ENCODE measurements at places on chromosomes 16 and 17.

DNA sequence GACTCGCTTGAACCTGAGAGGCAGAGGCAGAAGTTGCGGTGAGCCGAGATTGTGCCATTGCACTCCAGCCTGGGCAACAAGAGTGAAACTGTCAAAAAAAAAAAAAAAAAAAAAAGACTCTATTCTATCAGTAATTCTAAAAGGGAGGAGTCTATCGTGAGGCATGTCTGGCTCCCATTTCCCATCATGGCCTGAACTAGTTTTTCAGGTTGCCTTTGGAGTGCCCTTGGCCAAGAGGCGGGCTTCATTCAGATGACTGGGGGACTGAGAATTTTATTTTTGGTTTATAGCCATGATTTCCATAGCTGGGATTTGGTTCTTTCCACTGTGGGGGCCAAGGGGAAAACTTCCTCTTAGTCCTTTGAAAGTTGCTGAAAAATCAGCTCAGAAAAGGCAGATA, 3.5 kb upstream of the SNX29 start:
- DNase-seq: no peak

GRCh38 chr17:48416971-48417370, 13.0 kb downstream of the SKAP1 start:
- DNase-seq: no peak

DNA sequence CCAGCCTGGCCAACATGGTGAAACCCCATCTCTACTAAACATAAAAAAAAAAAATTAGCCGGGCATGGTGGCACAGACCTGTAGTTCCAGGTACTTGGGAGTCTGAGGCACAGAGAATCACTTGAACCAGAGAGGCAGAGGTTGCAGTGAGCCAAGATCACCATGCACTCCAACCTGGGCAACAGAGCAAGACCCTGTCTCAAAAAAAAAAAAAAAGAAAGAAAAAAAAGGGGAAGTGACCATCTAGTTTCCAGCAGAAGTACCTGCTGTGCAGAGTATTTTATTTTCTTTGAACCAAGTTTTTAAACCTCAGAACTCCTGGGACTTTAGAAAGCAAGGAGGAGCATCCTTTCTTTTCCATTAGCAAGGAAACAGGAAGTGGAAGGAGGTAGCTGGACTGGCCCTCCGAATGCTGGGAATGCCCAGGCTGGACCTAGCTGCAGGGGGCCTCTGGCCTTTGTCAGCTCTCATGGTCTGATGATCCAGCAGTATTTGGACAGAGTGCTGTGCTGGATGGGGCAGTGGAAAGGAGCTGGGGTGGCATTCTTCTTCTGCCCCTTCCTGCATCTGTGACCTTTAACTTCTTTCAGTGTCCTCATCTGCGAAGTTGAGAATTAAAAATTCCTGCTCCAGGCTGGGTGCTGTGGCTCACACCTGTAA, 6.6 kb downstream of the GID4 start:
- DNase-seq: no peak

- DNase-seq: no peak
Observed at GRCh38 chr16:6616746-6617145, 715.9 kb upstream of the RBFOX1 start.

GRCh38 chr17:39791111-39791992, 53.6 kb downstream of the GRB7 start:
- no peak for DNase-seq

GRCh38 chr17:67392111-67392510, 15.0 kb downstream of the PITPNC1 start:
- DNase-seq: no peak

DNA sequence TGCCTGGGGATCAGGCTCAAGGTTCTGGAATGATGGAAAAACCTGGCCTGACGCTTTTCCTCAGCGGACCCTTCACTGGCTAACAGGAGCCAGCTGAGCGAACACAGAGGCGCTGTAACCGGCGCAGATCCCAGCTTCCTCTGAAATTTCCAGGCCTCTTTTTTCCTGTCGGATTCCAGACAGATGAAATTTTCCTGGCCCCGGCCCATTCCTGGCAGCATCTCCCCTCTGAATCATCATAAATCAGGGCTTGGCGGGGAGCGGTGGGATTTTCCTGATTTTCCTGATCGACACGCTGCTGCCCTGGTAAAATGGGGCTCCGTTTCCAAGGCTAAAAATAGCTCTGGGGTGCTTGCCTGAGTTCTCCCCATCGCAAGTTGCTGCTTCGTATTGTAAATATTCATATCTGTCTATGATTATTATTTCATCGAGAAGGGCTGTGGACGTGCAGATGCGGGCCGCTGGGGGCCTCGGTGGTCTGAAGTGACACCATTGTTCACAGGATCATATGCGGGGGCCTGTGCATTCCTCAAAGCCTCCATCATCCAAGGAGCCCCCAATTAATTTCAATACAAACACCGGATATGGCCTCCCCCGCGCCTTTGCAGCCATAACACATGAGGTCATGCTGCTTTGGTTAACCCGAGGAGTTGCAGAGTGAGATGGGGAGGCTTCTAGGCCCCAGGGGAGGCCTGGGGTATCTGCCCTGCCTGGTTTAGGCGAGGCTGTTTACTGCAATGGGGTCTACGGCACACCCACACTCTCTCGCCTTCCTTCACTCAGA, 45.8 kb upstream of the ETV4 start:
- no peak for DNase-seq

DNA sequence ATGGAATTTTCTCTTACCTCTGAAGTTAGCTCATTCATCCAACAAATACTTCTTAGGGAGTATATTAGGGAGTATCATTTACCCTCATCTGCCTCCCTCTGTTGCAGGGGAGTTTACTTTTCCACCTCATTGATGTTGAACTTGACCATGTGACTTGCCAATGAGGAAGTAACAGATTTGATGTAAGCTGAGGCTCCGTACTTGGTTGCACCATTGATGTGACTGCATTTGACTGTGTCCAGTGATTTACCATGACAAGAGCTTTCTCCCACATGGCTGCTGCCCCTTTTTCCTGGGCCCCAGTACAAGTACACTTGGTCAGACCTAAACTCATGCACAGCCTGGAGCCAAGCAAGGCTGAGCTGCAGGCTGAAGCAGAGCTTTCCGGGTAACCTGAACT, 81.6 kb upstream of the HS3ST2 start:
- DNase-seq: no peak

- DNase-seq: no peak
Observed at GRCh38 chr16:35188288-35189155, 1729.1 kb downstream of the TP53TG3F start.

DNA sequence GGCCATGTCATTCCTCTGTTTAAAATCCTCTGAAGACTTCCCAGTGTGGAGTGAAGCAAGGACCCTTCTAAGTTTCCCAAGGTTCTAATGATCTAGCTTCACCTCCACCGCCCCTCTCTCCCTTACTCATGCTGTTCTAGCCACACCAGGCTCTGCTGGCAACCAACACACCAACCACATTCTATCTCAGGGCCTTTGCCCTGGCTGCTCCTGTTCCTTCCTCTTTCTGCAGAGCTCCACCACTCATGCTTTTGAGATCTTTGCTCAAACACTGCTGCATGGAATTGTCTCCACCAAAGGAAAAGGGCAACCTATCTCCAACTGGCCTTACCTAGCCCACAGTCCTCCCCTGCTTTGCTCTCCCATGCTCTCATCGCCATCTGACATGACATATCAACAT, 128.7 kb downstream of the XYLT1 start:
- no peak for DNase-seq

- no peak for DNase-seq
Observed at GRCh38 chr17:39548494-39549225, 59.1 kb downstream of the NEUROD2 start.

- DNase-seq: no peak
Observed at GRCh38 chr17:43410557-43411368, 12.0 kb downstream of the ARL4D start.

GRCh38 chr17:3903881-3904290, 11.0 kb upstream of the CAMKK1 start:
- no peak for DNase-seq

- no peak for DNase-seq
Observed at GRCh38 chr16:58709333-58709732, 24.8 kb upstream of the SLC38A7 start.

DNA sequence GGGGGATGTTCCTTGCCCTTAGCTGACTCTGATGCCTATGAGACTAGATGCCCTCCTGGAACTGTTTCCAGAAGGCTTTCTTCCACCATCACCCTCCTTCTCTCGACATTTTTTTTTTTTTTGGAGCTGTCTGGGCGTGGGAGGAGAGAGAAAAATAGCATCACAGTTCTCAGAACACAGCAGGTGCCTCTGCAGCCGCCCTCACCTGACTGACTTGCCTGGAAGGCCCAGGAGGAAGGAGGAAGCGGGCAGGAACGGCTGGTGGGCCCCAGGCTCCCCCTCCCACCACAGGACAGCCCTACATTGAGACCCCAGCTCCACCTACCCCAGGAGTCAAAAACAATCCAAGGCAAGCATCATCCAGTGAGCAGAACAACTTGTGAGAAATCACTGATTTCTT, 20.3 kb upstream of the CACNG5 start:
- no peak for DNase-seq

DNA sequence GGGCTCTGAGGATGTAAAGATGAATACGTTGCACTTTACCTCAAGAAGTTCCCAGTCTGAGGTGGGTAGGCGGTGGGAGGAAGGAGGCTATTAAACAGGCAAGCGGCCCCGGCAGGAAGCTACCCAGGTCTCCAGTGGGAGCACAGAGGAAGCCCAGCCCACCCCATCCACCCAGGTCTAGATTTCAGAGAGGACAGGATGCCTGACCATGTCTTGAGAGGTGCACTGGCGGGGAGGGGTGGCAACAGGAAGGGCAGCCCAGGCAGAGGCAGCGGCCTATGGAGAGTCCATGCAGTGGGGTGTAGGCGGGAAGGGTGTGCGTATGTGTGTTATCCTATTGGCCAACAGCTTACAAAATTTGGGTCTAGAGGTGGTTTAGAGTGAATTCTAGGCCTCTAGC, 13.9 kb downstream of the SARM1 start:
- no peak for DNase-seq

DNA sequence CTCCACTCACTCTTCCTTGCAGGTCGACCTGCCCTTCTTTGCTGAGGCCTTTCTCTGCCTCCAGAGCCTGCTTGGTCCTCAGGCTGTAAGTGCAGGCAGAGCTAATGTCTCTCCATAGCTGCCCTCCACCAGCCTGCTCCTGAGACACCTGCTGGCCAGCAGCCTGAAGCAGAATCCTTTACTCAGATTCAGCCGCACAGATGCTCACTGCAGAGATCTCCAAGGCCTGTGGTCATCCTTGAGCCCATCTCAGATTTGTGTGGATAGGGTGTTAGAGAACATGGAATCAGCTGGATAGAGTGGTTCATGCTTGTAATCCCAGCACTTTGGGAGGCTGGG, 11.5 kb downstream of the DEXI start:
- no peak for DNase-seq

DNA sequence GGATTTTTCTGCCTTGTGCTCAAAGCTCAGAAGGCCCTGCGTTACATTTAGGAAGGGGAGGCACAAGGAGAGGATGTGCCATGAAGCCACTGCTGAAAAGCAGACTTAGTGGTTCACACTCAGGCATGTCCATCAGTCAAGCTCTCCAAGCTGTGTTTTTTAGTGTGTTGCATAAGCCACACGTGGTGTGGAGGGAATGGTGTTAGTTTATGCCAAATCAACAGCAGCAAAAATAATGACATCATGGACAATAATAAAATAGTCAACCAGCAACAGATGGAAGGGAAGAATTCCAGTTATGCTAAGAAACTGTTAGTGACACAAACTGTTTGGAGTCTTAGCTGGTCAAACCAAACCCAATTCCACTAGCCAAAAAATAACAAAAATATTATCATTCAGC, 438.3 kb downstream of the NPIPA7 start:
- no peak for DNase-seq

DNA sequence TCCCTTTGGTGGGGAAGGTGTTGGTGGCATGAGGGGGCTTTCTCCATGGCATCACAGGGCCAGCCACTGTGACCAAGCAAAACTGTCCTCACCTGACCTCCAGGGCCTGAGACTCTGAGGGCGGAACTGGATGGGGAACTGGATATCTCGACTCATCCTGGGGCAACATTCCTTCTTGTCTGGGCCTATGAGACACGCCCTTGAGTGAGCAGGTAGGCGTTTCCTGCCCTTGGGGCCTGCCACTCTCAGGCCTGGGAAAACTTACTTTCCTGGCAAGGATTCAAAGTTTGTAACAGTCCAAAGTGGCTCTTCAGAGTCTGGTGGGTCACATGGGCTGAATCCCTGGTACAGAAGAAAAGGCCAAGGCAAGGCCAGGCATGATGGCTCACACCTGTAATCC, 9.6 kb downstream of the MT1X start:
- DNase-seq: no peak

DNA sequence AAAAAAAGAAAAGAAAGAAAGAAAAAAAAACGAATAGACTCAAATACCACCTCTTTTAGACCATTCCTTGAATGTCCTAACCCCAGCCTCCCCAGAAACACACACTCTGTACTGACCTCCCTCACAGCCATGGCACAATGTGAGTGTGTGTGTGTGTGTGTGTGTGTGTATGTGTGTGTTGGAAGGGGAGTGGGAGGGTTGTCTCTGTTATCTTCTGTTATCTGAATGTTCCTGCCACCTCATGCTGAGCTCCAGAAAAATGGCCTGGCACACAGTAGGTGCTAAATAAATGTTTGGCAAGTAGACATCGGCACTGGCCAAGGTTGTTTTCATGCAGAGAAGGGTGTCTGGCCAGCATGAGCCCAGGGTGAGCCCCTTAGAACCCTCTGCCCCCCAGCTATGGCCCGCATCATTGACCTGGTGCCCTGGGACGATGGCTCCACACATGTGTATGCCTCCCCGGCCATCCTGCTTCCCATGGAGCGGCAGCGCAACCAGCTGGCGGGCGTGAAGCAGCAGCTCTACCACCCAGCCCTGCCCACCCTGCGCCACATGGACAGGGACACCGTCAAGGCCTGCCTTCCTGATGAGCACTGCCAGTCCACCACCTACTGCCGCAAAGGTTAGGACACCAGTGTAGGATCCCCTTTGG, 6.6 kb upstream of the CNGB1 start:
- no peak for DNase-seq

DNA sequence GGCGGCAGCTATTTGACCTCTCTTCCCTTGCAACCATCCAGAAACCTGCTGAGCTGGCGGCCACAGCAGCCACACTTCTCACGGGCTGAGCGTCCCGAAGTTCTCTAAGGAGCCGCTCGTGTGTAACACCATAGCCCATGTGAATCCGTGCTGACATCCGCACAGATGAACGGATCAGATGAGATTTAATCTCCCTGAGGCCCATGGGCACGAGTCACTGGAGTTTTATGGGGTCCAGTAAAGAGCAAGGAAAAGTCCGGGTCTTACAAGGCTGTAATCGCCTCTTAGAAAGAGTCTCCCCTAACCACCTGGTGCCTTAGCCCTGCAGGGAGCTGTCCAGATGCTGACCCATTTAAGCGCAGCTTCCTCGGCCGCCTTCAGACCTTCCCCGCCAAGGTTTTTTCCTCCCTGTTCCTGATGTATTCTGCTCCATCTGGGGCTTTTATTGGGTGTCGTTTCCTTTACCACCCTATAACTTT, 5.5 kb upstream of the CACNG5 start:
- DNase-seq: no peak

GRCh38 chr16:77273-77806, 685 bp upstream of the MPG start:
- no peak for DNase-seq

- no peak for DNase-seq
Observed at GRCh38 chr17:42142371-42142896, 12.4 kb downstream of the RAB5C start.

- no peak for DNase-seq
Observed at GRCh38 chr17:28807925-28808634, 34.5 kb downstream of the FAM222B start.

- no peak for DNase-seq
Observed at GRCh38 chr16:12609937-12610699, 193.6 kb downstream of the CPPED1 start.

All from GM18507 (cell line).